Stimulated activated CD8-positive, alpha-beta memory T cell treated with anti-CD3 and anti-CD28 coated beads, Interleukin-4, amount 100 ng/mL, for 1 hour (primary cell): ENCODE measurements at places on chromosomes 3 and 15.

DNA sequence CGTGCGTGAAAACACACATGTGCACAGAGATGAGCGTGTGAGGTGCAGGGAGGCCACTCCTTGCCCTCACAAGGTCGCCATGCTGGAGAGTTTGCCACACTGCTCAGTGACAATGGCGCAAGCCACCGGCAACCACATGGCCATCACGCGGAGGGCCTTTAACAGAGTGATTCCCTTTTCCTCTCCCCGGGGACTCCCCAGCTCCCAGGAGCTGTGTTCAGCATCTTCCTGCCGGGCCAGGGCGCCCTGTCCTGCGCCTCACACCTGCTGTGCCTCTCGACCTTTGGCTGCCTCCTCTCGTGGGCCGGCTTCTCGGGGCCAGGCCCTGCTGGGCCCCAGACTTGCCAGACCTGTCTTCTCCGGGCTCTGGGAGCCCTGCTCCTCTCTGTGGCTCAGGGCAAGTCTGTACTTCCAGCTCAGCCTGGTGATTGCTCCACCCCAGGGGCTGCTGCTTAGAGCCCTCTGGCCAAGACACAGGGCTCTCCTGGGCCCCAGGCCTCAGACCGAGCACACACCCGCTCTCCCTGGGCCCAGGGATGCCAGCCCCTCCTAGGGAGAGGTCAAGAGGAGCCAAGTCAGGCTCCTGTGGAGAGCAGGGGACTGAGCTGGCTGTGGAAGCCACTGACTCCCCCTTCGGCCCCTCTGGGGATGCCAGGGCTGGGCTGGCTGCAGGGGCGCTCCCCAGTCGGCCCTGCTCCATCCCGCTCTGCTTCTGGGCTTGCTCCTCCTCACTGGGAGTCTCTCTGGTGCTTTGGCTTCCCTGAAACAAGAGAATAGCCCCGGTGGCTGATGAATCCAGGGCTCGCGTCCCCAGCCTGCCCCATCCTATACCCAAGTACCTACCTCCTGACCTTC, 5.6 kb downstream of the CCDC9B start:
- DNase-seq, result no peak

DNA sequence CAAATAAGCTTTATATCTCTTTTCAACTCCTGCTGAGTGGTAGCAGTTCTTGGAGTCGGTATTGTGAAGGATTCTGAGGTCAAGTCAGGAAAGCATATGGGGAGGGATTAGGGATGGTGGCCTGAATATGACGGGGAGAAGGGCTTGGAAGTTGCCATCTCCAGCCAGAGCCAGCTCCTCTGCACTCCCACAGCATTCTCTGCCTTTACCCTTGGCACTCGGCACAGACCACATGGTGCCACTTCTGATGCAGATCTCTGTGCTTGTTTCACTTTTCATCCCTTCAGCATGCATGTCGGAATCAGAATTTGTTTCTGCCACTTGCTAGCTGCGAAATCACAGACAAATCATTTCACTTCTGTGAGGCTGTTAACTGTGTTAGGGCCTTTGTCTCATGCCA, 52.5 kb downstream of the RAB11A start:
- DNase-seq, result no peak

DNA sequence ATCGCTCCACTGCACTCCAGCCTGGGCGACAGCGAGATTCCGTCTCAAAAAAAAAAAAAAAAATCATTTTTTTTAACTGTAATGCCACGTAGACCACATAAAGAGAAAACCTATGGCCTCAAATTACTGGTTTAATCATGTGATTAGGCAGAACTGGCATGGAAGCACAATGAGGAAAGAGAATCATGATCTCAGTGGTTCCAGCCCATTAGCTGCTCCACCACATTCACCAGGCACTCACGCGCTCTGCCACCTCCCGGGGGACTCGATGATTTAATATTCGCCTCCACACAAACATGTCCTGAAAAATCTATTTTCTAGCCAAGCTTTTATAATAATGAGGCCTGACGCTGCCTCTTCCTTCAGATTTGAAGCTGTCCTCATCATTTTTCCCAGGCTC, 204.7 kb downstream of the TBL1XR1 start:
- no peak for DNase-seq

GRCh38 chr3:181886676-181887075, 175.0 kb downstream of the SOX2 start:
- DNase-seq, result no peak

- DNase-seq, result no peak
Measured at GRCh38 chr15:70775160-70775559, 11.8 kb upstream of the UACA start.

DNA sequence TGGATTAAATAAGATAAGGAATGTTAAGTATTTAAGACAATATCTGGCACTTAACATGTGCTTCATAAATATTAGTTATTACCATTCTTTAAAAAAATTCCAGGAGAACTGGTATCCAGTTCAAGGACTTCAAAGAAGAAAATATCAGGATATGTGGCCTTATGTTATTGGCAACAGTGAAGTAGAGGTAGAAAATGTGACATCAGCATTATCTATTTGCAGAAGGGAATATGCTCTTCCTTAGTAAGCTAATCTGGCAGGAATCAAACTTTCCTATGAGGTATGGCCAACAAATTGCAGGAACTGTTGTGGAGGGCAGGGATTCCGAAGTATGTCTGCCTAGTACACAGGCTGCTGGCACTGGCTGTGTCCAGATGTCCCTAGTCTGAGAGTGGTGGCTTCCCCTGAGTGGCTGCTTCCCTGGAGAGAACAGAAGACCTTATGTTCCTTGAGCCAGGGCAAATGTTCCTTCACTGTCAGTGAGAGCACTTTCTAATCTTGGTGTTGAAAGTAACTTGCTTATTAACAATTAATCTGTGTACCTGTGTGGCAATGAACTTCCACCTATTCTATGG, 351.7 kb upstream of the THRB start:
- DNase-seq, result no peak

- DNase-seq, result no peak
Measured at GRCh38 chr3:64494526-64494925, 193.3 kb downstream of the ADAMTS9 start.

GRCh38 chr3:23645533-23646183, 160.1 kb upstream of the UBE2E1 start:
- DNase-seq, result no peak

- DNase-seq, result no peak
Measured at GRCh38 chr3:67047051-67047450, 48.9 kb downstream of the KBTBD8 start.
